ENCODE measurements at places on chromosomes 11 and 22. TPM values are rescaled to one million over a fixed set of nuclear protein-coding genes. Genes with fewer than 3 reads are reported as not detected.

GRCh38 chr11:130216591-130217132, 57.1 kb downstream of the ST14 start:
- no peak for DNase-seq
- H3K27me3 ChIP-seq: peaks cover 41% of the 10 kb centered on the region
- peaks cover 3% of the 10 kb centered on the region for H3K36me3 ChIP-seq
- no peak overlapping the region for H3K4me3 ChIP-seq

Gene APOL3
- total RNA-seq: 5.9 TPM

DNA sequence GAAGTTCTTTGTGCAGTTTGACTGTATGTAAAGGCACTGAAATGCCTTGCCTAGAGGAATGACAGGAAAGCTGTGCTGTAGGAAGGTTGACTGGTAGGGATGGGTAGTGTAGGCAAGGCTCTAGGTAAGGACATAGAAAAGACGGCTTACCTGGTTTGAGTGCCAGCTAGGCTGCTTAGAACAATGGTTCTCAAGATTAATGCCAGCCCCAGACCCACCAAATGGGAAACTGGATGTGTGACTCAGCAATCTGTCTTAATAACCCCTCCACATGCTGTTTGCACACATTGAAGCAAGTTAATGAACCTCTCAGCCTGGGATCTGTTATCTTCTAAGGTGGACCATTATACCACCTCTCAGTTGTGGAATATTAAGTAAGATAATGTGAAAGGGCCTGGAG, 3.7 kb downstream of the RPS3 start:
- DNase-seq: no peak
- H3K36me3 ChIP-seq: peaks cover 45% of the 10 kb centered on the region
- H3K27me3 ChIP-seq: no peaks in the 10 kb centered on the region
- no peak overlapping the region for H3K4me3 ChIP-seq
- H3K4me1 ChIP-seq: peaks cover 51% of the 10 kb centered on the region

DNA sequence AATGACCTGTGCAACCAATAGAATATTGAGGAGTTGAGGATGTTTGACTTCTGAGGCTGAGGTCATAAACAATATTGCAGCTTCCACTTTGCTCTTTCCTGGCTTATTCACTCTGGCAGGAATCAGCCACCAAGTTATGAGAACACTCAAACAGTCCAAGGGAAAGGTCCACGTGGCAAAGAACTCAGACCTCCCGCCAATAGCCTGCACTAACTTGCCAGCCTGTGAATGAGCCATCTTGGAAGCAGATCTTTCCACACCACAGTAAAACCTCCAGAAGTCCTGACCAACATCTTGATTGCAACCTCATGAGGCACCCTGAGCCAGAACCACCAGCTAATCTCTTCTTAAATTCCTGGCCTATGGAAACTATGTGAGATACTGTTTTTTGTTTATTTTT, 22.7 kb upstream of the PICALM start:
- no peak for DNase-seq
- no peaks in the 10 kb centered on the region for H3K36me3 ChIP-seq
- no peak overlapping the region for H3K4me3 ChIP-seq
- H3K27me3 ChIP-seq: no peaks in the 10 kb centered on the region
- H3K27ac ChIP-seq: peak overlapping the region; percentile 86
- peaks cover 53% of the 10 kb centered on the region for H3K4me1 ChIP-seq

Gene TMEM121B
- total RNA-seq: 0.59 TPM

Gene POLD3
- 14.9 TPM for total RNA-seq
